ENCODE measurements at places on chromosomes 16 and 17.

DNA sequence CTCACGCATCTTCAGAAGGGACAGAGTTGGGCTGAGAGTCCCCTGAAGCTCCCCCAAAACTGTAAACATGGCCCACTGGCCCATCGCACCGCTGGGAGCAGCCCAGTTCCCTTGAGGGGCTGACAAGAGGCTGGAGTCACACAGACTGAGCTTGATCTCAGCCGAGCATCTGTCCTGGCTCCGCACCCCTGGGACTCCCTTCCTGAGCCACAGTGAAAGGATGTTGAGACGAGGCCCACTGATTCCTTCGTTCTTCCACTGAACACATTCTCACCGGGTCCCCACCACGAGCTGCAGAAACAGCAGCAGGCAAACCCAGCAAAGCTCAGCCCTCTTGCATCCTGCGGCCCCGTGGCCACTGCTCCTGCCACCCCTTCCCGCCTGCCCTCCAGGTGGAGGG lies 145.9 kb upstream of the CIBAR2 start:
- no peak for DNase-seq

DNA sequence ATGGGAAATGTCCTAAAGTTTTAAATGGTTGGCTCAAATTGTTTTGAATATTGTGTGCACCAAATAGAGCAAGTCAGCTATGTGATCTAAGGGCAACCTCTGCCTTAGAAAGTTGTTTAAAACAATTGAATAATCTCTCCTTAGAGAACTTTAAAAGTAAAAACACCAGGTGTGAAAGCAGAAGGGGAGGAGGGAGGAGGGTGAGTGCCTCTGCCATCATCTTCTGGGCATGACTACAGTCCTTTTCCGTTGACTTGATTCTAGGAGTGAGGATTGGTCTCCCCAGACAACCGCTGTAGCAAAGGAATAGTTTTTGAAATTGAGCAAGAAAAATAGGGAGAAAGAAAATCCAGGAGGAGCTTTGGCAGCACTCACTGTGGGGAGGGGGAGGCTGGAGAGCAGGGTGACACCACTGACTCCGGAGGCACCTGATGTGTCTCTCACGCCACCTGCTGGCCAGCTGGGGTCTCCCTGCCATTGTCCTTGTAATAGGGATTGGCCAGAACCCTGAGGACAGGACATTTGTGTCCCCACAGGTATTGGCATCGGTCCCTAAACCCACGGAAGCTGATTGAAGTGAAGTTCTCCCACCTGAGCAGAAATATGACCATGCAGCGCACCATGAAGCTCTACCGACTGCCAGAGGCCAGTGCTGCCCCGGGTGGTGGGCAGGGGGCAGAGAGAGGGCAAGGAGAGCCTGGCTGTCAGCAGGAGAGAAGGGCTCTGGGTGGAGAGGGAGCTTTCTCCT lies 33.3 kb downstream of the PLCD3 start:
- peak; percentile 55 for DNase-seq

- DNase-seq, result no peak
These were observed 21.2 kb downstream of the CNGB1 start for GRCh38 chr16:57949595-57950238.

GRCh38 chr17:45234641-45235415 lies 13.1 kb downstream of the FMNL1 start:
- peak; percentile 47 for DNase-seq

DNA sequence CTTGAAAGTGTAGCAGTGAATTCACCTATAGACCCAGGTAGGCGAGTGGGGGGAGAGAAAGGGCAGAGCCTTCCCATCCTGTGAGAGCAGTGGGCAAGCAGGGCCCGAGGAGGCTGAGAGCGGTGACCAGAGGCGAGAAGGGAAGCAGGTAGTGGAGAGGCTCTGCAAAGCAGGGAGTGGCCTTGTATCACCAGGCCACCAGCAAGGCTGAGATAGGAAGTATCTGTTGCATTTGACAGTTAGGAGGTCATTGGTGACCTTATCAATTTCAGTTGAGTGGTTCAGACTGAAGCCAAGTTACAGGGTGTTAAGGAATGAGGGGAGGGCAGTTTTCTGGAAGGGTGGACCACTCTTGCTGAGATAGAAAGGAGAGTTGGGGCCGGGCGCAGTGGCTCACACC lies 10.7 kb upstream of the HSD3B7 start:
- no peak for DNase-seq

GRCh38 chr17:38508954-38509771 lies 80.9 kb downstream of the ARHGAP23 start:
- peak; percentile 64 for DNase-seq

GRCh38 chr17:77770331-77771105 lies 188.0 kb upstream of the TNRC6C start:
- DNase-seq, result no peak

GRCh38 chr17:58376472-58377000 lies 24.5 kb upstream of the SUPT4H1 start:
- DNase-seq, result no peak

DNA sequence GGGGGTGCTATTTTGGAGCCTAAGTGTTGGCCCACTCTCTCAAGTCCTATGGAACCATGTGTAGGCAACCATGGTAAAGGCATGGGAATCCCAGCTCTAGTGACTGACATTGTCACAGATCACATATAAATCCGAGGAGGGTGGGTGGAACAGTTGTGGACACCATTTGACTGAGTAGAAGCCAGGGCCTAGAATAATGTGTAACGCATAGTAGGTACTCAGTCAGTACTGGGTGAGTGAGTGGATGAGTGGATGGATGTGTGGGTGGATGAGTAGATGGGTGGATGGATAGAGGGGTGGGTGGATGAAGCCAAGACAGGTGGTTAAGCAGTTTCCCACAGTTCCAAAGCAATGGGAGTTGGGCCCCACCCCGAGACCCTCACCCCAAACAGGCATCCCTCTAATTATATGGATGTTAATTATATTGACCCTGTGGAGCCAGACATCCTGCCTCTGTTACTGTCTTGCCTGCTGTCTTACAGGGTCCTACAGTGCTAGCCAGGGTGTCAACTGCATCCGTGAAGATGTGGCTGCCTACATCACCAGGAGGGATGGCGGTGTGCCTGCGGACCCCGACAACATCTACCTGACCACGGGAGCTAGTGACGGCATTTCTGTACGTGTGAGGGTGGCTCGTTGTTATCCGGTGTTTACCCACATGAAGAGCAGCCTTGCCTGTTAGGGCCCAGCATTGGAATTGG lies 22.3 kb downstream of the GPT2 start:
- no peak for DNase-seq

GRCh38 chr17:77325577-77326075 lies 184.9 kb downstream of the SEC14L1 start:
- no peak for DNase-seq

DNA sequence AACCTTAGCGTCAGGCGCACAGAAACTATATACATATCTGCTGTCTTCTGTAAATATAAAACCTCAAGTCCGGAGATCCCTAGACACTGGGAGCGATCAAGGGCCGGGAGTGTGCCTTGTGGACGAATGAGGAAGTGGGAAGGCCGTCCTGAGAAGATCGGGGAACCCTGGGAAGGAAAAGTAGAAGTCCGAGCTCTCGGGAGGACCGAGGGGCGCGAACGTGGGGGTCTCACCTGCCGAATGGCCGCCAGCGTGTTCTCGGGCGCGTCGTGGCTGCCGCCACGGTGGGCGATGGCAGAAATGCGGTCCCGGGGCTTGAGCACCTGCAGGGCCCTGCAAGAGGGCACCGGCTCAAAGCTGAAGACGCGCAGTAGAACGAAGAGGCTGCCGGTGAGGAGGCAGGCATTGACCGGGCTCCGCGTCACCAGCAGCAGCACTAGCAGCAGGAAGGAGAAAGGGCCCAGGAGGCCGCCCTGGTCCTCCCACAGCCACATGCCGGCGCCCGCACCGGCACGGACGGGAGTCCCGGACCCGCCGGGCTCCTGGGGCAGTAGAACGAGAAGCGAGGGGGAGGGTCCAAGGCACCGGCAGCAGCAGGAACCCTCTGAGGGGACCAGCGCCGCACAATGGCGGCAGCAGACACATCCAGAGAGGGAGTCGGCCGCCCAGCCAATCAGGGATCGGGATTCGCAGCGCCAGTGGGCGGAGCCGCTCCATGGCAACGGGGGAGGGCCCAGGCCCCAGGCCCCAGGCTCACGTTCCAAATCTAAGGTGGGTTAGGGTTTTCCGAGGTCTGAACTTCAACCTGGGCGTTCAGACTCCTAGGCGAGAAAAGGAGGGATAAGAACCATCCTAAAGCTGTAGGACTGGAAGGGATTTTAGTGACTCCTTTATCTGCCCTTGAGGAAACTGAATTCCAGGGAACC lies at the start of gene GDE1:
Gene GDE1 (minus strand): TSS at position 628 of the 926 bp plus-strand sequence. CDS start 134 bp downstream, at position 494.
- DNase-seq, result peak; percentile 95

Data from stimulated activated naive CD4-positive, alpha-beta T cell treated with Interleukin-2 at 50 U/mL for 16 hours (primary cell).